ENCODE measurements at places on chromosomes 3 and 15.

DNA sequence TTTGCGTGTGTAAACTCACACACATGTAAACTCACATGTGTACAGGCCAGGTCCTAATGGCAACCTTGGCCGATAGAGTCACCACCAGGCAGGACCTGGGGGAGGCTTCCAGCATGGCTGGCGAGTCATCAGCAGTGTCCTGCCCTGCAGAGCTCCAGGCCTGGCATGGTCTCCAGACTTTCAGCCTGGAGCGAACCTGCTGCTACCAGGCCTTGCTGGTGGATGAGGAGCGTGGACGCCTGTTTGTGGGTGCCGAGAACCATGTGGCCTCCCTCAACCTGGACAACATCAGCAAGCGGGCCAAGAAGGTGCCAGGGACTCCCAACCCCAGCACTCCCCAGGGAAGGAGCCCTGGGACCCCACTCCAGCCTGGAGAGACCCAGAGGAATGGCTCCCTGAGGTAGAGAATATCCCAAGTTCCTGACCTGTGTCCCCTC is 1.0 kb downstream of the SEMA3B start:
- no peak for DNase-seq

DNA sequence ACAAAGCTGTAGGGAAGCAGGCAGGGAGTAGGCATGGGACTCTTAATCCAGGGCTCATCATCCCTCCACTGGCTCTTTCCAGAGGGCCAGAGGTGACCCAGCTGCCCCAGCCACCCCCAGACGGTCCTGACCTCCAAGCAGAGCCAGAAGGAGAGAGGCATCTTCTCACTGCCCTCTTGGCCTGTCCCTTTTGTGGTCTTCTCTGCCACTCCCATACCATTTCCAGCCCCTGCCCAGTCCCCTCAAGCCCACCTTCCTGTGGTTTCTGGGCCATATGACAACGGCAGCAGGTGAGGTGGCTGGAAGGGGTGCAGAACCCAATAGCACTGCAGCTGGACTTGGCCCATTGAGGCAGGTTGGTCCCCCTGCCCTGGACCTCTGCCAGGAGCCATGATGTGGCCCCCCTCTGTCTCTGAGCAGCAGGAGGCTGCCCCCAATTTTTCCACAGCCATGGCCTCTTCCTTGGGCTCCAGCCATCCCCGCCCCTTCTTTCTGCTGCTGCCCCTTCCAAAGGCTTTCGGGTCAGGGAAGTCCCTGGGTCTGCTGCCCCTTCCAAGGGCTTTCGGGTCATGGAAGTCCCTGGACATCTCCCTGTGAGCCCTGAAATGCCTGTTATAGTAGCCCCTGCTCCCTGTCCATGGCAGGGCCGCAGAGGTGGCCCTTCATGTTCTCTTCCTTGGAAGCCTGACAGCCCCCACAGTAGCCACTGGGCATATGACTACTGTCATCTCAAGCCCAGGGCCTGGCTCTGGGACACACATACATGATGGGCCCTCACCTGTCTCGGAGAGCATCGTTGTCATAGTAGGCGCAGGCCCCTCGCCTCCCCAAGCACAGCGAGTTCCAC is 39.5 kb upstream of the RAB6B start:
- DNase-seq: no peak

GRCh38 chr15:89483079-89483478 is 13.3 kb downstream of the RHCG start:
- DNase-seq: no peak

DNA sequence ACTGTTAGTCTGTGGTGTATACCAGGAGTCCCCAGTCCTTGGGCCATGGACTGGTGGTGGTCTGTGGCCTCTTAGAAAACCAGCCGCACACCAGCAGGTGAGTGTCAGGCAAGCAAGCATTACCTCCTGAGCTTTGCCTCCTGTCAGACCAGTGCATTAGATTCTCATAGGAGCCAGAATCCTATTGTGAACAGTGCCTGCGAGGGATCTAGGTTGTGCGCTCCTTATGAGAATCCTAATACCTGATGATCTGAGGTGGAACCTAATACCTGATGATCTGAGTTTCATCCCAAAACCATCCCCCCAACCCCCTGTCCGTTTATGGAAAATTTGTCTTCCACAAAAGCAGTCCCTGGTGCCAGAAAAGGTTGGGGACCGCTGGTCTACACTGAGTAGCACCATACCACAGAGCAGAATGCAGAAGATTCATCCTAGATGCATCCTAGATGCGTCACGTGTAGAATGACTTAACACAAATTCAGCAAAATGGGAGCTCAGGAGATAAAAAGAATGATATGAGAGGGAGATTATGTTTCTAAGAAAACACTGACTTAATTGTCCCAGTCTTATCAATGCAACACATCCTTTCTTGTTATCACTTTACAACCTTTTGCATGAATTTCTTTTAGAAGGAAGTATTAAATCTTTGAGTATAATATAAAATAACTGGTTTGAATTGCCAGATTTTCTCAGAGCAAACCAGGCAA is 28.5 kb downstream of the SELENOT start:
- DNase-seq: no peak

DNA sequence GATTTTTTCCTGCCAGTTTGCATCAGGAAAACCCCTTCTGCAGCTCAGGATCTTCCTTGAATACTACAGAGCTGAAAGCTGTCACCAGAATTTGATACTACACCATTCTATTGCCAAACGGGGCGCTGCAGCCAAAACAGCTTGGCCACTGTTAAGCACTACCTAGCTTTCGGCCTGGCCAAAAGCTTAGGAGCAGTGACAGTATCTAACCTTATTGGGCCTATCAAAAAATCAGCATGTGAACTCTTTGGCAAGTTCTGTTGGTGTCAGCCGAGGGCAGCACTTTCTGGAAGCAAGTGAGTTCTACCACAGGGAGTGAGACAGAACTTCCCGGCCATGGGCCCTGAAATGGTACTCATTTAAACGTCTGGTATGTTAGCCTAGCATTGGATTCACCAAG is 16.1 kb upstream of the GYG1 start:
- DNase-seq: no peak

GRCh38 chr3:150114873-150115540 is 144.3 kb upstream of the PFN2 start:
- DNase-seq: no peak

- no peak for DNase-seq
These were observed at the start of gene PP2D1 for GRCh38 chr3:20012164-20012563. TSS of gene PP2D1 (minus strand) at chr3:20012264. CDS start at chr3:20012072, 192 bp downstream.

- DNase-seq: no peak
These were observed 312.9 kb downstream of the RORA start for GRCh38 chr15:60916032-60916678.

- DNase-seq: no peak
These were observed 141.9 kb downstream of the TPRA1 start for GRCh38 chr3:127448671-127449070.

- no peak for DNase-seq
These were observed 96.4 kb upstream of the P3H2 start for GRCh38 chr3:190217081-190217480.
